ENCODE measurements at places on chromosomes 13 and 19.

GRCh38 chr19:49335784-49336481, 727 bp downstream of the CD37 start:
- DNase-seq = no peak

DNA sequence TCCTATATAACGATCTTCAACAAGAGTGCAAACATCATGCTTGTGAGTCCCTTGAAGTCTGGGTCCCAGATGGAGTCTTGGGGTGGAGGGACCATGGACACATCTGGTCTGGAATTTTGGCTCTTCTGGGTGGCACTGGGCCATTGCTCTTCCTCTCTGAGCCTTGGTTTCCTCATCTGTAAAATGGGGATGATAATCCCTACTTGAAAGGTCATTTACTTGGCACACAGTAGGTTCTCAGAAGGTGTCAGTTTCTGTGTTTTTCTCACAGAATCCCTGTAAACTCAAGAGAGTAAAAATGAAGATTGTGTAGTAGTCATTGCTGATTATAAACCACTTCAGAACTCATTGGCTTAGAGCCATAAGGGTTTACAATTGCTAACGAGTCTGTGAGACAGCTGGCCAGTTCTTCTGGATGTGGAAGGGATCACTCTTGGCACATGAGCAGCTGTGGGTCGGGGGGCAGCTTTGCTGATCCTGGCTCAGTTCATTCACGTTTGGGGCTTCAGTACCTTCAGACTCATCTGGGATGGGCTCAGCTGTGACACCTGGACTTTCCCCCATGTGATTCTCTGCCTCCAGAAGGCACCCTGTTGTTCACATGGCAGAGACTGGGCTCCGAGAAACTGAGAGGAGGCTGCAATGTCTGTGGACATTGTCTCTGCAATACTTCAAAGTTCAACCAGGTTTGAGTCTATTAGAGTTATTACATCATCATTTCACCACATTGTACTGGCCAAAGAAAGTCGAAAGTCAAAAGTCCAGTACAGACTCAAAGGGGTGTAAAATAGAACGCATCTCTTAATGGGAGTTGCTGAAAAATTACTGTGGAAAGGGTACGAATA, 7.8 kb downstream of the CYP4F12 start:
- no peak for DNase-seq

DNA sequence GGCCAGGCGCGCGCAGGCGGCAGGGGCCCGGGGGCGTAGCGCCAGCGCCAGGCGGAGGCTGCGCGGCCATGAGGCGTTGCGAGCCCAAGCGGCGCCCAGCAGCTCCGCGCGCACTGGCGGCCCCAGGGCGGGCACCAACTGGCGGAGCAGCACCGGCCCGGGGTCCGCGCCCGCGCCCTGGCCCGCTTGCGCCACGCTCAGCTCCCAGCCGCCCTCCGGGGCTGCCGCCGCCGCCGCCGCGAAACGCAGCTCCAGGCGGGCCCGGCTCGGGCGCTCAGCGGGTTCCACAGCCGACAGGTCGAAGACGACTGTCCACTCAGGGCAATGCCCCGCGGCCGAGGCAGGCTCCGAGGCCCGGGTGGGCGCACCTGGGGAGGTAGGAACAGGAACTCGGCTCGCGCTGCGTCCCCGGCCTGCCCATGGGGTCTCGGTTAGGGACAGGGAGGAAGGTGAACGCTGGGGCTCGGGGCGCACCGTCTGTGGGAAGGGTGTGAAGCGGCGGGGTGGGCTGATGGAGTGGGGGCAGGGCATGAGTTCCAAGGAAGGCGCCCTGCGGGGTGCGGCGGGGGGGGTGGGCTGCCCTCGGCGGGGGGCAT, 26.8 kb downstream of the CERS1 start:
- DNase-seq = no peak

GRCh38 chr13:75405976-75406703, 75.8 kb downstream of the TBC1D4 start:
- DNase-seq = no peak

DNA sequence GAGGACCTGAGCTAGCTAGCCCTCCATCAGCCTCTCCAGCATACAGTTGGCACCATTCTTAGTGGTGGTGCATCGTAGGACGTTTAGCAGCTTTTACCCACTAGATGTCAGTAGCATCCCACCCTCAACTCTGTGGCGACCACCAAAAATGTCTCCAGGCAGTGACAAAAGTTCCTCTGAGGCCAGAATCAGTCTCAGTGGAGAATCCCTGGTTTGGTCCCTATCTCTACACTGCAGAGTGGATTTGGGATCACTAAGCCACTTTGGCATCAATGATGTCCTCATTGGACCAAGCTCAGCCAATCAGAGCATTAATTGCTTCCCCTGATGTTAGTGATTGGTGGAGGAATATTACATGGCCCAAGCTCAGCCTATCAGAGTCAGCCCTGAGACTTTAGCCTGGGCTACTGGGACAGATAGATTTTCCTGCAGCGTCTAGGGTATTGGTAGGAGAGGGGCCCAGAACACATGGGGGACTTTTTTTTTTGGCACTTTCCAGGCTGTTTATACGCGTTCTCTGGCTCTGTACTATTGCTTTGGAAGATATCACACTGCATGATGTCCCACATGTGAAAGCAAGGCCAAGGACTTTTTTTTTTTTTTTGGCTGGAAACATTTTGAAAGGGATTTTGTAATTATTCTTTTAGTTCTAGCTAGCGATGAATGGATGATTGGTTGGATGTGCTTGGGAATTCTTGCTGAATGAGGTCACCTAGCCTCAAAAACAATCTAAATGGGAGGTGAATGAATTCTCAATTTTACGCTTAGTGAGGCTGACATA, 7.0 kb downstream of the TMEM221 start:
- DNase-seq = no peak

- DNase-seq = no peak
Measured at GRCh38 chr13:44236370-44236769, 137.3 kb upstream of the SERP2 start.

DNA sequence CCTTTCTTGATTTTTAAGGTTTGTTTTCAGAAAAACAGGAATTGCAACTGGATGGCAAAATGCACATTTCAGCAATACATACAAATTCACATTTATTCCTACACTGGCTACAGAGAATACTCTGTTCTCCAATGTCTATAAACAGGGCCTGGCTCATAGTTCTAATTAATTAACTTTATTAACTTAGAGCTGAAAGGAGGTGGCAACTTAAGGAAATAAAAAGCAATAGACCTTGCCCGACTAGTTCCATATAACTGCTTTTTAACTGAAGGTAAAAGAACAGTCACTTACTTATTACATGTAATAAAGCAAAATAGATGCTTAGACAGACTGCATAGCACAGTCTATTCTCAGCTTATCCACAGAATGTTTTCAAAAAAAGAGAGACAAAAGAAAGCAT, 498.5 kb downstream of the DIAPH3 start:
- no peak for DNase-seq

DNA sequence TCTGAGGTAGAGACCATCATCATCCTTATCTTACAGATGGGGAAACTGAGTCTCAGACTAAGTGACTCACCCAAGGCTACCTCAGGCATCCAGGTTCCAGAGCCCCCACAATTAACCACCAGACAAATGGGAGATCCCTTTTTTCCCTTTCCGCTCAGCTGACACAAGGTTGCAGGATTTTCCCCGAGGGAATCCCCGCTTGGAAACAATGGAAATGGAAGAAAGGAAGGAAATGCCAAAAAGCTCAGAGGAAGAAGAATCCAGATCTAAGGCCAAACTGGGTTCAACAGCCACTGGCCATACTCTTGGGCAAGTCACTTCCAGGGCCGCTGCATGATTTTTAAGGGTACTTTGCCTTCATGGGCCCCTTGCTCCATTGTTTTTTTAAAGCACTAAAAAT, 1.6 kb downstream of the ZNF71 start:
- no peak for DNase-seq

DNA sequence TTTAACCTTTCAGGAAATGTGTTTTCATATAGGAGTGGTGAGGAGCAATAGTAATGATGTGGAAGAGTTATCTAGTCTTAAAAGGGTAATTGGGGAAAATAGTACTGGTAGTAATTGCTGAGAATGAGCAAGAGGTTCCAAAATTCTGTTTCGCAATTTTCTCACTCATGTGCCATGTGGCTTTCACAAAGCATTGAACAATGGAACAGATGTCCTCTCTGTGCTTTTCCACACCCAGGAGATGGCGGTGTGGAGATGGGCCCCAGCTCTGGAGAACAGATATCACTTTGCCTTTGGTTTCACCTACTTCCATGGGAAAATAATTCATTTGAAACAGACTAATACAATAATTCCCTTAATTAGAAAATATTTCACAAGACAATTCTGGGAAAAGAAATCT, 170.0 kb upstream of the SLC10A2 start:
- DNase-seq = no peak

- no peak for DNase-seq
Measured at GRCh38 chr19:50980208-50980607, 3.5 kb downstream of the KLK7 start.

DNA sequence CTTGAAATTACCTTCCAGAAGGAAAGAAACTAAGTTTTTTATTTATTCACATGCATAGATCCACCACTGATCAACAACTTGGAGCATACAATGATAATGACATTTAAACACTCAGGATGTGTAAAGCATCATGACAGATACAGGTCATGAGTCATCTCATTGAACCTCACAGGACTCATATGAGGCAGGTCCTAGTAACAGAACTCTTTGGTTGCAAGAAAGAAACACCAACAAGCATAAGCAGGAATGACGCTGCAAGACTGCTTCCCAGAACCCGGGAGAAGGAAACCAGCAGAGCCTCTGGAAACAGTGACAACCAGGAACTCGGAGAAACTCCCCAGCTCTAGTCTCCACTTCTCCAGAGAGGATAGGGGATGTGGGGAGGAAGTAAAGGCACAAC, 60.8 kb upstream of the IPO5 start:
- no peak for DNase-seq

DNA sequence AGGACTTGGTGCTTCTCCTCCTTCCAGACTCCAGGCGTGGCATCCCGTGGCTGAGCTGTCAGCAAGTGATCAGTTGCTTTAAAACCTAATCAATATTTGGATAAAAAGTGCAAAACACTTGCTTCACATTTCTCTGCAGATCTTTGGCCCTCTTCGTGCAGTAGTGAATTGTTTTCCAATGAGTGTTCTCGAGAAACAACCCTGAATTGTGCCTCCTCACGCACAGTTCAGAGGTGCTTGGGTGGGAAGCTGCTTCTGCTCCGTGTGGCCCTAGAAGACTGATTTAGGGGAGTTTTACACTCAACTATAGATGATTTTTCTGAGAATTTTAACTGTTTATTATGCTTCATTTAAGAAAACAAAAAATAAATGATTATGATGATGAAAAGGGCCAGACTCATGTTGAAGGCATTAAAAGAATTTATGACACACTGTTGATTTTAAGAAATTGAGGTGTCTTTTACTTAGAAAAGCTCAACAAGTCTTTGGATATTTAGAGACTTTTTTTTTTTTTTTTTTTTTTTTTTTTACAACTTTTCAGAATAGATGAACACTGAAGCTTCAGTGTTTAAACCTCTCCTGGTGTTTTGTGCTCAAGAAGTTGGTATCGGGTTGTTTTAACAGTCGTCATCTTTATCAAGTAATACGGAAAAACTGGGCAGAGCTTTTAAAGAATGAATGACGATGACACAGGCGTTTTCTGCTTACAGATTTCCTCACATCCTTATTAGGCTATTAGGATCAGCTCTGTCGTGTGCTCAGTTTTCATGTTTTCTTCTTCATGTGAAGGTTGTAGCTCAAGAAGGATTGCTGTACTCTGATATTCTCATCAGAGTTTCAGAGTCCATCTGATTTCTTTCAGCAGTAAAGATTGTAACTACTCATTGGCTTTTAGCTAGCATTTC, 39.5 kb upstream of the TEX29 start:
- DNase-seq = no peak

DNA sequence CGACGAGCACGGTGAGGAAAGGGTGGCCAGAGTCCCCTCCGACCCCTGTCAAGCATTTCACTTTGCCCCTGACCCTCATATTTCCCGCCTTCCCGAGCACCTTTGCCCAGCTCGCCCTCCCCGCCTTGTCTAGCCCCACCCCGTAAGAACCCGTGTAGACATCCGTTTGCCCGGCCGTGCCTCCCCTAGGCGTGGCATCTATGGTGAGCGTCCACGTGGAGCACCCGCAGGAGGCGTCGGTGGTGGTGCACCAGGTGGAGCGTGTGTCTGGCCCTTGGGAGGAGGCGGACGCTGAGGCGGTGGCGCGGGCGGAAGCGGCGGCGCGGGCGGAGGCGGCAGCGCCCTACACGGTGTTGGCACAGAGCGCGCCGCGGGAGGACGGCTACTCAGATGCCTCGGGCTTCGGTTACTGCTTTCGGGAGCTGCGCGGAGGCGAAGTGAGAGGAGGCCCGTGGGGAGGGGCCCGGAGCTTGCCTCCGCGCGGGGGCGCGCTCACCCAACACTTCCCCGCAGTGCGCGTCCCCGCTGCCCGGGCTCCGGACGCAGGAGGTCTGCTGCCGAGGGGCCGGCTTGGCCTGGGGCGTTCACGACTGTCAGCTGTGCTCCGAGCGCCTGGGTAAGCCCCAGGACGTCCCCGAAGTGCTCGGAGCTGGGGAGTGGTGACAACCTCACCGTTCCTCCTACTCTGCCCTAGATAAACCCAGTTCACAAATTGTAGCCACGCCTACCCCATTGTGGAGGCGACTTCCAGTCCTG, 4.2 kb downstream of the LTBP4 start:
- DNase-seq = no peak

DNA sequence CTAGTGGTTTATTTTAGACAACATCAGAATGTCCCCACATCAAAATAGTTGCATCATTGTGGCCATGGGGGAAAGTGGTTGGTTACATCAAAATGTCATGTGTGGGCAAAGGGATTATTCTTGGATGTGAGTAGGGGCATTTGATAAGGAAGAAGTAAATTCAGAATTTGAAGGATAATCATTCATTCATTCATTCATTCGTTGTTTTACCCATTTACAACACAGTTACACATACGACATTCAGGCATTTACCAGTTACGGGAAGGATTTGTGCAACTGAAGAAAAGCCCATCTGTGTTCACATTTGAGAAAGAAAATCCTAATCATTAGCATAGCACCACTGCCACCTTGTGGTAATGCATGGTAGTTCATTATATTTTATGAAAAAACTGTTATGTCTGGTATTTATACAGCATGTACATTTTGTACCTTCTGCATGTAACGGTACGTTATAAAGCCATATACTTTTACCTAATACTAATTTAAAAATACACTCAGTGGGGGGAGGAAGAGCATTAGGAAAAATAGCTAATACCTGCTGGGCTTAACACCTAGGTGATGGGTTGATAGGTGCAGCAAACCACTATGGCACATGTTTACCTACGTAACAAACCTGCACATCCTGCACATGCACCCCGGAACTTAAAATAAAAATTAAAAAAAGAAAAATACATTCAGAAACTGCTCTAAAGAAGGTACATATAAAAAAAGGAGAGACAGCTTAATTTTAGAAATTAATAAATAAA, 62.1 kb downstream of the DGKH start:
- no peak for DNase-seq

DNA sequence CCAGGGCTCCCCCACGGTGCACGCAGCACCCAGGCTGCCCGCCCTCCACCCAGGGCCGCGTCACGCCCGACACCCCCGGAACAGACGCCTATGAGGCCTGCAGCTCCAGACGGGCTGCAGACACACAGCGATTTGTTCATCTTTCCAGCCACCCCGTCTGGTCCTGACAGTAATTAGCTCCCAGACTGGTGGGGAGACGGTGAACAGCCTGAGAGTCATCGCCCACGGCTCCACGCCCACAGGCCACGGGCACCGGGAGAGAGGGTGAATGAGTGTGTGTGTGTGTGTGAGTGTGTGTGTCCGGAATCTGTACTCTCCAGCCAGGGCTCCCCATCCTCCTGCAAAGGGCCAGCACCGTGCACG, 18.1 kb downstream of the GADD45B start:
- no peak for DNase-seq

- no peak for DNase-seq
Measured at GRCh38 chr13:72390909-72391308, 336.5 kb downstream of the MZT1 start.
